ENCODE measurements at places on chromosomes 3 and 15.

GRCh38 chr3:183583331-183584245, 28.1 kb upstream of the KLHL6 start:
- no peak for DNase-seq

GRCh38 chr3:133486658-133487057, 86.8 kb downstream of the BFSP2 start:
- no peak for DNase-seq

GRCh38 chr3:46549408-46549904, 16.6 kb downstream of the LRRC2 start:
- DNase-seq, result no peak

DNA sequence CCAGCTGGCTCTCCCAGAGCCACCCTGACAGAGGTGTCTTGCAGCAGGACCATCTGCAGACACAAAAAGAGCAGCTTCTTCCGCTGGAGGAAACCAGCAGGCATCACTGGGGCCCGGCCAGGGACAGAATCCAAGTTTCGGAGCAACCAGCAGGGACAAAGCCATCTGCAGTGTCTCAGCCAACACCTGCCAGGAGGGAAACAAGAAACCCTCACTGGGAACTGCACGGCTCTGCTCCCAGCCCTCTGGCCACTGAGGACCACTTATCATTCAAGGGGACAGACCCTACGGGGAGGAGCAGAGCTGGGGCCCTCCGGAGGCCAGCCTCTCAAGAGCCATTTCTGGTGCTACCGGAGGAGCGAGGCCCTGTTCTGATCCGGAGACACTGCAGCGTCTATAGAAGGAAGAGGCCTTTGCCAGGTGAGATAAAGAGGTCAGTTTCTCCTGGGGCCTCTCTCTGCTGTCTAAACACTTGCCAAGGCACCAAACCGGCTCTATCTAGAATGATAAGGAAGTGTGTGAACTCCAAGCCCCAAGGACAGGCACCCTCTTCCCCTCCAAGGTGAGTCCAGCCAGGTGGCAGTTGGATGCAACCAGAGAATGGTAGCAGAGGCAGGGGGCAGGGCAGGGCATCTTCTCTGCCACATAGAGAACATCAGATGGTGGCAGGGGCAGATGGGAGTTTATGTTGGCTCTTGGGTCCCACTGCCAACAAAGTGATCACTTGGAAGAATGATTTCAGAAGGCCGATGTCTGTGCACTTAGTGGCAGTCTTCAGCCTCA, 89.0 kb downstream of the CHSY1 start:
- DNase-seq, result peak; percentile 50

- DNase-seq, result no peak
Measured at GRCh38 chr15:65982627-65983322, 113.5 kb downstream of the RAB11A start.

DNA sequence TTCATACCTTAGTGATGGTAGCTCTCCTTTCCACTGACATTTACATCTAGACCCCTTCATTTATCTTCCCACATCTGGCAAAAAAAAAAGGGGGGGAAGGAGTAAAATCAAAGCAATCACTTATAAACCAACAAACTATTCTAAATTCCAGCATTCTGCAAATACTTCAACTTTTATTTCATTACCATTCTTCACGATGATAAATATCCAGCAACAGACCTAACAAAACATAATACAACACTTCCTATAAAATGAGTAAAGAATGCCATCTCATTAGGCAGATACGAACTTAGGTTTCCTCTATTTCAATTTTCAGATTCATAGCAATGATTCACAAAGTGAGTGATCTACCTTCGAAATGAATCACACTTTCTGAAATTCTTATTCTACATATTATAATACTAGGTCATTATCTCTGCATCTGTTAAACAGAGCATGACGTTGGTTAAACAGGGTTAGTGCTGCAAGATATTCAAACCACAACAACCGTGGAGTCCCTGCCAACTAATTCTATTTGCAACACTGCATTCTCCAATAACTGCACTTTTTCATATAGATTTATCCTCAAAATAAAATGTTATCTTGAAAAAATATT, at the start of gene LRRFIP2:
LRRFIP2 (minus strand) TSS at position 51 of the 595 bp plus-strand sequence. CDS start 25,599 bp downstream, outside the sequence.
- DNase-seq, result no peak

Data from aorta (tissue), 5 donors.